ENCODE measurements at places on chromosomes 1 and 21.

- no peak for DNase-seq
Observed at GRCh38 chr1:203381151-203381751, 30.3 kb upstream of the FMOD start.

DNA sequence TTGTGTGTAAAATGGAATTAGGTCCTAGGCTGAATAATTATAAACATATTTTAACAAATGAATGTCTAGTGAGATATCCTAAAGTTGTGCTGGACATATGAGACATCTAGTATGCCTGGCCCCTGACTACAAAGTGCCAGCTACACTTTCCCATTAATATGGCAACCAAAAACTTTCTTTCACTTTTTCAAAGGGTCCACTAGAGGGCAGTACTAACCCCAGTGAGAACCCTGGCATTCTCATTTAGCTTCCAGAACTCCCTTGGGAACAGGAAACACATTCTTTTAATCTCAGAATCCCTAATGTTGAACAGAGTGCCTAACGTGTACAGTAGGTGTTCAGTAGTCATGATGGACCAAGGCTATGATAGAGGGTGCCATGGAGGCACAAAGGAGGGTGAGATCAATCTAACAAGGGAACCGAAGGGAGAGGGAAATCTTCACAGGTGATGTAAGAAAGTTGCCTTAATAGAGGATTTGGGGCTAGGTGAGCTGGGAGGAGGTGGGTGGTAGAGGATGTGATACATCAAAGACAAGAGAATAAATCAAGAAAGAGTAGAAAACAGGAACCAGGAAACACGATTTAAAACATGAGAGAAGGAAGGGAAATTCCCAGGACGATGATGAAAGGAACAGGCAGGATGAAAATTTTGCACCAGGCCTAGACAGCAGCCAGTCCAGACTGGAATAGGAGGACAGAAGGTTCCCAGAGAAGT is 41.6 kb downstream of the NSL1 start:
- DNase-seq, result peak; percentile 84

DNA sequence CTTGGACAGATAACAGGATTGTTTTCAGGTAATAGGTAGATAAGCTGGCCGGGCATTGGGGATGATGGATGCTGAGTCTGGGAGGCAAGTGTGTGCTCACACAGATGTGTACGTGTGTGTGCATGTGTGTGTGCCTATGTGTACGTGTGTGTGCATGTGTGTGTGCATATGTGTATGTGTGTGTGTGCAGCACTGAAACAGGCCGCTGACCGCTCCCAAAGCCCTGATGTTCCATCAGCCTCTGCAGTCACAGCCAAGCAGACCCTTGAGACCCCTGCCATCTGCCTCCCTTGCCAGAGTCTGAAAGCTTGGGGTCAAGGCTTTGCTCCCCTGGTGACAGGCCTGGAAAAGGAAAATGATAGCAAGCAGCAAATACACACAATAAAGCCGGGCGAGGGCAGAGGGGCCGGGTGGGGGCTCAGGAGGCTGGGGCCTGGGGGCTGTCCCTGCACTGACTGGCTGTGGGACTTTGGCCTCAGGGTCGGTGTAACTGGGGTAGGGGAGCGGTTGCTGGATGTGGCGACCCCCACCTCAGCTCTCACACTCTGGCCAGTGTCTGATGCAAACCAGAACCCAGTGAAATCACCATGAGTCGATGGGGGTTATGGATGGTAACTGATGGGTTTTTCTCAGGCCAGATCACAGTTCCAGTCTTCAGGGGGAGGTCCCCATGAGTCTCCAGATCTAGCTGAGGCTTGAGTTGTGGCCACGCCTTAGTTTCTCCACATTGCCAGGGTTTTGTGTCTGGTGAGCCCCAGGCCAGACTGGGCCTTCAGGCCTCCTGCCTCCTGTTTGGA is 9.2 kb upstream of the TNFRSF8 start:
- DNase-seq, result no peak

DNA sequence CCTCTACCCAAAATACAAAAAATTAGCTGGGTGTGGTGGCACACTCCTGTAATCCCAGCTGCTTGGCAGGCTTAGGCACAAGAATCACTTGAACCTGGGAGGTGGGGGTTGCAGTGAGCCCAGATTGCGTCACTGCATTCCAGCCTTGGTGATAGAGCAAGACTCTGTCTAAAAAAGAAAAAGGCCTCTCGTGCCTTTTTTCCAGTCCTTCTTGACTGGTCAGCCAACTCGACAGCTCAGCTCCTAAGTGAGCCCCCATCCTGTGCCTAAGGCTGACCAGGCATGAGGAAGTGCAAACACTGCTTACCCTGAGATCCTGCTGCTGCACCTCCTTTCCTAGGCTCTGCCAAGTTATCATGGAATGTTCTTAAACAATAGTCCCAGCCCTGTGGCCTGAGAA is 10.1 kb upstream of the PROK1 start:
- DNase-seq, result no peak

DNA sequence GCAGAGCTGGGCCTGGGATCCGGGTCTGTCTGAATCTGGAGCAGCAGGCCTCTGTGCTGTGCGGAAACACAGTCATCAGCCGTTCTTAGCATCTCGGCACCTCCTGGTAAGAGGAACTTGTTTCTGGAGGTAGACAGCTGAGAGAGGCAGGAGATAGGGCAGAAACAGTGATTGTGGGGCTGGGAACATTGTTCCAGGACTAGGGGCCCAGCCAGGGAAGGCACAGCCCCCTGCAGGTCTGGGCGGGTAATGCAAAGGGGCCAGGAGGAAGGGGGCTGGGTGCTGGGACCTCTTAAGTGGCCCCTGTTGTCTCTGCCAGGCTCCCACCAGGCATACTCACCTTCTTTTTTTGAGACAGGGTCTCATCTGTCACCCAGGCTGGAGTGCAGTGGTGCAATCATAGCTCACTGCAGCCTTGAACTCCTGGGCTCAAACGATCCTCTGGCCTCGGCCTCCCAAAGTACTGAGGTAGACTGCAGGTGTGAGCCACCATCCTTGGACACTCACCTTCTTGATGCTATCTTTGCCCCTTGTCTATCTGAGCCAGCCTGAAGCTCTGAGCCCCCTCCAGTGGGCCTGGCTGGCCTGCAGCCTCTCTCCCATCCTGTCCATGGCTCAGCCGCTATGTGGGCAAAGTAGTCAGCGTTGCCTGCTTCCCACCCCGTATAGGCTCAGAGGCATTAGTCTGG is 134.3 kb upstream of the ZBTB40 start:
- no peak for DNase-seq

DNA sequence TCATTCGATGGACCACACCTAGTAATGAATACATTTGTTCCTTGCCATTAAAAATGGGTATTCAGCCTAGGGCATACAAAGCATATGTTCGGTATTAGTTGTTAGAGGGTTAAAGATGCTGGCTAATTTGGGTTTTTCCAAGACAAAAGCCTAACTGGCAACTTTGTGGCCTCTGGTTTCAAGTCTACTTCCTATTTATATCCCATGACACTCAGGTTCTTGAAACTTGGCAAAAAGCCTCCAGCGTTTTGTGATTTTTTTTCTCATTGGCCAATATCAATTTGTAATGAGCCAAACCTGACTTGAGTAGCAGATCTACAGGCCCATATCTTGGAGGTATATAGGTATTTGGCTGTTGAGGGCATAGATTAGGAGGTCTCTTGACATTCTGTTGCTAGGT is 75.3 kb downstream of the C1orf21 start:
- no peak for DNase-seq

DNA sequence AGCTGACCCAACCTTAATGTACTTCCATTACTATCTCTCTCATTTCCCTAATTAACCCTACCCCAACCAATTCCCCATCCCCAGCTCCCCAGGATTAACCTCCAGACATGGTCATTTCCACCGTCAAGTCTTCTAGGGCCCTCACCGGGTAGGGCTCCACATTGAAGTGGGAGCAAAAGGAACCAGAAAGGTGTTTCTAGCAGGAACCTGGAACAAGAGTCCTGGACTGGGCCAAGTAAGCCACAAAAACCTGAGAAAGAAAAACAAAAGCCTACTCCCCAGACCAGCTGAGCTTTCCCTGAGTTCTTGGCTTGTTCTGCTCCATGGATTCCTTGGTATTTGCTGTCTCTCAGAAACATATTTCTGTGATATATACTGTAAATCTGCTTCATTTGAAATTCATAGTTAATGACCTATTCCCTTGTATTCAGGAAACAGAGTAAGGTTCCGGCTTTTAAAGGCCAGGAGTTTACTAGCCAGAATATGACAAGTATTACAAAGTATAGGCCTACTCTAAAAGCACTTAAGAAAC is 58.4 kb downstream of the SYF2 start:
- no peak for DNase-seq

GRCh38 chr1:226884966-226885820 is 14.8 kb downstream of the PSEN2 start:
- no peak for DNase-seq

GRCh38 chr21:26118938-26119540 is 51.5 kb downstream of the APP start:
- DNase-seq, result no peak

DNA sequence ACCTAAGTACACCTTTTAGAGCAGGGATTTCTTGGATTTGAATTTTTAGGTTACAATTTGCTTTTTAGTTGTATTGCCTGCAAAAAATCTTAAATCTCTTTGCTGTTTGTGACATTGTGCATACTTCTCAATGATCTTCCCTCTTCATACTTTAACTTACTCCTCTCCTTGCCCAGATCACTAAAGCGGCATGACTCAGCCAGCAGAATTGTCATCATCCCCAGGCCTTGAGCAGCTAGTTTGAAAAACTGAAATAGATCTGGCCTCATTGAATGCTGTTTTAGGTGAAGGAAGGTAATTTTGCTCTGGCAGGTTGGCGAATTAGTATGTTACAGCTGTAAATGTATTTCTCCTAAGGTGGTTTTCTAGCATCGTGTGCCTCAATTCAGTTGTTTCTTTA is 145.9 kb downstream of the RYR2 start:
- no peak for DNase-seq

- no peak for DNase-seq
Observed at GRCh38 chr1:81757398-81758020, 43.2 kb upstream of the ADGRL2 start.

DNA sequence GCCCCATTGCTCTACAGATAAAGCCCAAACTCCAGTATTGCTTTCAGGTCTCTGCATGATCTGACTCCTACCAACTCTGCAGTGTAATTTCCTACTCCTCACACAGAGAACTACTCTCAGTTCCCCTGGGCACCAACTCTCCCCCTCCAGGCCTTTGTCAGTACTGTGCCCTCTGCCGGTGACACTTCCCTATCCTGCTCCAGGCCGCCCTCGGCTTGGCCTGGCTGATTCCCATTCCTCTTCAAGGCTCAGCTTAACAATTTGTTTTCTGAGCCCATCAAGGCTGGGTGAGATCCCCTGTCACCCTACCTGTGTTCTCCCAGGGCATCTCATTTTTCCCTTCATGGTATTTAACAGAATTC is 2.6 kb downstream of the SLAMF8 start:
- DNase-seq, result no peak

GRCh38 chr21:14753466-14754258 is 207.5 kb upstream of the SAMSN1 start:
- DNase-seq, result no peak

DNA sequence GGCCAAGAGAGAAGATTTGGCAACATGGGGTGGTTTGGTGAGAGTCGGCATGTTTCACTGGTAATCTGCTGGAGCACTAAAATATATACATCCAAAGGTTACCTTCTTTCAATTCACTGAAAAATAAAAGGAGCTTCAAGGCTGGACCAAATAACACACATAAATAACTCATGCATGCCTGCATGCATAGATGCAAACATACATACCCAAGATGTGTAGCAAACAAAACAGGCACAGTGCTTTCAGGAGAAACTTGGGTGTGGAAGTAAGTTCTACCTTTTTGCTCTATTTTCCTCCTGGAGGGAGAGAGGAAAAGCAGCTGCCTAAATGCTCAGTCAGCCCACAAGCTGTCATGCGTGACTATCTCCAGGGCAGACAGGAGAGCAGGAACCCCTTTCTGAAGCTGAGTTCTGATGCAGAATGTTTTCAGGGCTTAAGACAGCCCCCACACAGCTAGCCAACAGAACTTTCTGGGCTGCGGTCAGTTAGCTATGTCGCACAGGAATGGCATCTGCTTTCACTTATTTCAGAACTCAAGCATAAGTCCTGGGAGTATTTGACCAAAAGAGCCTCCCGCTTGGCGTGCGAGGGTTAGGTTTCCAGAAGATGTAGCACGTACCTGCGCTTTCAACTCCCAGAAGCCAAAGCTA is 166.2 kb downstream of the TOMM20 start:
- peak; percentile 96 for DNase-seq

DNA sequence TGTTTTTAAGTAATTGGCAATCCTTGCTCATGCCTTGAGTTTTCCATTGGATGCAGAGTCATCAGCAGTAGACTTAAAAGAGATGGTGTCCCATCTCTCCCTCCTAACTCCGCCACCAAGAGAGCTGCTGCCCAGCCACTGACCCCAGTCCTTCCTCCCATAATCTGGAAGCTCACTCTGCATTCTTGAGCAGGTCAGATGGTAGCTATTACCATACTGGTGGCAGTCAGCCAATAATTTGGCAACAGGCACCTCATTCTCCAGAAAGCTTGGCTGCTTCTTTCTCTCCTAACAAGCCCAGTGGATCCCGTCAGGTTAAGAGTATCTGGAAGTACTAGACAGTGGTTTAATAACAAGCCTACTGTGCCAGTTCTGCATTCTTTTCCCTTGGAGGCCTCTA is 272.1 kb downstream of the ZNF648 start:
- DNase-seq, result no peak

DNA sequence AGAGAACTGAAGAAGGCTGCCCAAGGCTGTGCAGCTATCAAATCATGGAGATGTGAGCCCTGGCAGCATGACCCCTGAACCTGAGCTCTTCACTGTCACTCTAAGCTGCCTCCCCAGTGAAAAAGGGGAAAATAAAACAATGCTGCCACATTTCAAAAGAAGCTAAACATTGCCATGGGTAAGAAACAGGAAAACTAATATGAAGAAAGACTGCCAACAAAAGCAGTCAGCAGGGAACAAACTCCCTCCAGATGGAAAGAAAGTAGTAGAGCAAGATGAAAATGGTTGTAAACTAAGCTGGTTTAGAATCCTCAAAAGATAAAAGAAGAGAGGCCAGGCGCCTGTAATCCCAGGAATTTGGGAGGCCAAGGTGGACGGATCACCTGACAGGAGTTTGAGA is 36.2 kb upstream of the CSF1 start:
- no peak for DNase-seq

GRCh38 chr1:36232212-36233095 is 8.2 kb downstream of the THRAP3 start:
- no peak for DNase-seq

- DNase-seq, result no peak
Observed at GRCh38 chr1:203323587-203323986, 18.3 kb downstream of the BTG2 start.
